ENCODE measurements at places on chromosomes 2 and 18.

DNA sequence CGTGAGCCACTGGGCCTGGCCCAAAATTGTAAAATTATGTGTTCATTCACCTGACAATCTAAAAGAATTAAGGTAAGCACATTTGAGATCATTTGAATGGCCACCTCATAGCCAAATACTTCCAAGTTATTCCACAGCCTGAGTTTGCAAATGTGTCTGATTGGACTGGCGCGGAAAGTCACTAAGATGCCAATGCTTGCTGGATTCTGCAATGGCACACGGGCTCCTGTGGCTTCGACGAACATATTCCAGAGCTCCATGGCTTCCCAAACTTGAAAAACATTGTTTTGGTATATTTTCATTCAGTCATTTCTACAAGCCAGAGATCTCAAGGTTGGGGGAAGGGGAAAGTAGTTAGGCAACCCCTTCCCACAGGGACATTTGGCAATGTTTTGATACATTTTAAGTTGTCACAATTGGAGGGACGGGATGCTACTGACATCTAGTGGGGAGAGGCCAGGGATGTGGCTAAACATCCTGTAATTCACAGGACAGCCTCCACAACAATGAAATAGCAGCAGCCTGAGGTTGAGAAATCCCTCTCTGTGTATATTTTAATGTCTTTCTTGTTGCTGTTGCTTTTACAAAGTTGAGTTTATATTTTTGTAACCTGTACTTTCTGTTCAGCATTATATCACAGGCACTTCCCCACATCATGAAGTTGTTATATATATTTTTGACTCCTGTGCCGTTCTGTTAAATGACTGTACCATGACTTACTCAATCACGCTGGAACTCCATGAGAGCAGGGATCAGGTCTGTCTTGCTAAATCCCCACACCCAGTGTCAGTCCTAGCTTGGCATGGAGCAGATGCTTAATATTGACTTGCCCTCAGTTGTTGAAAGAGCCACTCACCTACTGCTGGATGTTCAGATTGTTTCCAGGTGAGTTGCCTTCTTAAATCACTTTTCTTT, 56.9 kb downstream of the COL4A4 start:
- peak; percentile 59 for DNase-seq

DNA sequence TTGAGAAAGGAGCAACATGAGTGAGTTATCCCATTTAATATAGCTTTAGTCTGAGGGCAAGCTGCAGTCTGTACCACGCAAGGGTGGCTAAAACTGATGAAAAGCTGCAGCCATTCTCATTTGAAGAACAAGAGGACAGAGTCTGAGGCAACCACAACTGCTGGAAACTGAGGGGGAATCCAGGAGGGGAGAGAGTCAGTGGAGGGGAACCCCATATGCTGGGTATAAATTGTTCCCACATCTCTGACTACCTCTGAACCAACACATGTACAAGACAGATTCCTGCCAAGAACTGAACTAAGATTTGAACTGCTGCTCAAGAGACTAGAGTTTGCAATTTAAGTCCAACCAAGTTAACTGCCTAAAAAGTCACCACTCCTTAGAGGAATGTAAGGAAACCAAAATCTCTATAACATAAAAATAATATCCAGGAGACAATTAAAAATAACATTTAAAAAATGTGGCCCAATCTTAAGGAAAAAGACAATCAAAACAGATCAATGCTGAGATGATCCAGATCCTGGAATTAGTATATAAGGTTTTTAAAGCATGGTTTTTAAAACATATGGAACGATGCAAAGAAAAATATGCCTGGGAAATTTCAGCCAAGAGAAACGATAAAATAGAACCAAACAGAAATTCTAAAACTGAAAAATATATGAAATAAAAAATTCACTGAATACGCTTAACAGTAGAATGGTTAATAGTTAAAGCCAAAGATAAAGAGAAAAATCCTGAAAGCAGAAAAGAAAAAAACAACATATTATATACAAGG, 11.2 kb downstream of the CWC22 start:
- DNase-seq: no peak

DNA sequence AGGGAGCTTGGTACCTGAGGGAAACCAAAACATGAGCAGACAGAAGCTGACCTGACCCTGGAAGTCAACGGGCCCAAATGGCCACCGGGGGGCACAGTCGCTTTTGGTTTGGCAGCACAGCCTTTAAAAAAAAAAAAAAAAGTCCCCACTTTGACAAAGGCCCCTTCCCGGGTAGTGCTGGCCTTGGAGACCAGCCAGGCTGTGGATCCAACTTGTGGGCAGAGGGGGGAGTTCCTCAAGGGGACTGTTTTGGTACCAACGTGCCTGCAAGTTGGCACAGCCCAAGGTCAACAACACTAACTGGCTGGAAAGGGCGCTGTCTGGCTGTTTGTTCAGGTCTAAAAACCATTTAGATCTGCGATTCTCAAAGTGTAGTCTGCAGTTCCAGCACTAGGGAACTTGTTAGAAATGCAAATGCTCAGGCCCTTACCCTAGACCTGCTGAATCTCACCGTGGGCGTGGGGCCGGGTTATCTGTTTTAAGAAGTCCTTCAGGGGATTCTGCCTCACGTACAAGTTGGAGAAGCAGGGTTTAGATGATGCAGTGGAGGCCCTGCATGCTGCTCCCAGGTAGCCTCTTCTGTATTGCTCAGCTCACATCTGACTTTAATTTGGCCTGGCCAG, 83.0 kb downstream of the LPIN1 start:
- peak; percentile 43 for DNase-seq

GRCh38 chr2:235921508-235922191, 246.5 kb downstream of the GBX2 start:
- no peak for DNase-seq

GRCh38 chr2:96233436-96233835, 24.8 kb upstream of the STARD7 start:
- no peak for DNase-seq

GRCh38 chr18:45212181-45213039, 402.9 kb upstream of the SLC14A2 start:
- peak; percentile 80 for DNase-seq

Data from neural crest cell (in vitro differentiated cells).